ENCODE measurements at places on chromosomes 5 and 9.

- no peak for DNase-seq
Measured at GRCh38 chr5:443239-444151, 519 bp downstream of the EXOC3 start.

DNA sequence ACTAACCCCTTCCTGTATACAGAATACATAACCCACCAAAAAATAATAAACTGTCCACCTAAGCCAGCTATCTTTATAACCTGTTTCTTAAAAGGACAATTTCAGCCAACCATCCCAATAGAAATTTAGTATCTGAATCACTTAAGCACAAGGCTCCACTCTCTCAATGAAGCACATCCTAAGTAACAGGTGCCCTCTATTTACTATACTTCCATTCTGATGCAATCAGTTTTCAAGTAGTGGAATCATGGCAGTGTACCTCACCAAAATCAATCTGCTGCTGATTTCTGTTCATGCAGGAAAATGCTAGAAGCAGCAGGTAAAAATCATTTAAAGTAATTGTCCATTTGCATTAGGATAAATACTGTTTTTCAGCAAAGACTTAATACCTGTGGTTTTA, 4.8 kb downstream of the MTX3 start:
- DNase-seq: no peak

DNA sequence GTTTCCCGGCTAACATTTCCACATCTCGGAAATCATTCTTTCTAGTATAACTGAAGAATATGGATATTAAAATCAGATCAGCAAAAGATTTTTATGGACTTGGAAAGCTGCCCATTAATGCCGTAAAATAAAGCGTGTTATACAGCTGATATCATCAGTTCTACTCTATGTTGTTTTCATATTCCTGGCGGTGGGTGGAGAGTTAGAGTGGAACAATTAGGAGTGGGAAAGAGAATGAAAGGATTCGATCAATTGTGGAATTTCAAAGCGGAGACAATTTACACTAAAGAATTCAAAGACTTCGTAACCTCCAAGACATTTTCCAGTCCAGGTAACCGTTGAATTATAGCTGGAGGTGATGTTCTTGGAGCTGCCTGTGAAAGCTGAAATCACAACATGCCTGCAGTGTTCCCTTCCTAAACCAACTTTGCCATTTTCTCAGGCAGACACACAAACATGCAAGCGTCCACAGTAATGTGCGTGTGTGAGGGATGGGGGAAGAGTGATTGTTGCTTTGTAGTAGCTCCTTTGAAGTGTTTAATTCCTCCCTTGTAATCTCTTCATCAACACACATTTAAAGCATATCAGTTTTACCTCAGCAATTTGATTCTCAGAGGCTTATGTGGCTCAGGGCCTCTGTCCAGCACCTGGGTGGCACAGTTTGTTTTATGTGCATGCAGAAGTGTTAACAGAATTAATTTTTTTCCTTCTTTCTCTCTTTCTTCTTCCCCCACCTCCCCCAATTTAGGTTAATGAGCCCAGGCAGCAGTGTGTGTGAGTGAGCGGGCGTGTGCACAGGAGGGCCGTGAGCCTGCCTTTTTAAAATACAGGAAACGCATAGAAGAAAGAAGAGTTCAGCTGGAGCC, 544.1 kb downstream of the RAB3C start:
- DNase-seq: no peak

DNA sequence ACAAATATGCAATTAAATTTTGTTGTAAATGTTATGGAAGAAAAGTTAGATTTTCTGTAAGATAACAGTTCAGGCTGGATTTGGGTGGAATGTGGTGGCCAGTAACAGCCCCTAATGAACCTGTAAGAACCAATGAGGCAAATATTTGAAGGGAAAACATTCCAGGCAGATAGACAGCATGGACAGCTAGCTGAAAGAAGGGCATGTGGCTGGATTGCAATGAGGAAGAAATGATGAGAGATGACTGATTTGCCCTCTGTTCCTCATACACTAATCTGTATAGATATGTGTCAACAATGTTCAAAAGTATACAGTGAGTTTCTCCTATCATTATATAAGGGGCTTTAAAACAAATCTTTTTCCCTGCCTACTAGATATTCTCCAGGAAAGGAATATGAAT, 58.8 kb downstream of the MAN2A1 start:
- no peak for DNase-seq

- no peak for DNase-seq
Measured at GRCh38 chr5:78269088-78269703, 25.3 kb downstream of the AP3B1 start.

DNA sequence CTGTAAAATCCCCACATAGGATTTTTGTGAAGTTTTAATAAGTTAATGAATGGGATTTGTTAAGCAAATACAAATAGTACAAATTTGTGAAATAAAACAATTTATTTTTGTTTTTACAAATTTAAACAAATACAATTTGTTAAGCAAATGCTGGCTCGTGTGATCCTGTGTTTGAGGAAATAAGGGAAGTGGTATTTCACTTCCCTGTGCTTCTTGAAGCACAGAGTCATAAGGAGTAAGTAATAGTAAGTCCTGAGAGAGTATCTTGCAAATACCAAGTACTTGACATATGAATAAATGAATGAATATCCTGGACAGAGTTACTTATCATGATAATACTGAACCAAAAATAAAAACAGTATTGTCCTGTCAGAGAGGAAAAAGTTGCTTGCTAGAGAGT, 9.1 kb downstream of the SMIM3 start:
- DNase-seq: no peak

- no peak for DNase-seq
Measured at GRCh38 chr5:158801268-158801667, 298.4 kb downstream of the EBF1 start.

- DNase-seq: no peak
Measured at GRCh38 chr5:166068547-166069335, 2222.7 kb upstream of the WWC1 start.

GRCh38 chr5:180235846-180236245, 26.8 kb upstream of the RASGEF1C start:
- DNase-seq: no peak

- no peak for DNase-seq
Measured at GRCh38 chr5:68369023-68369359, 153.4 kb downstream of the PIK3R1 start.

- DNase-seq: no peak
Measured at GRCh38 chr9:23287390-23287789, 538.6 kb downstream of the ELAVL2 start.

- DNase-seq: no peak
Measured at GRCh38 chr9:101601904-101602765, 7.4 kb upstream of the PPP3R2 start.

GRCh38 chr9:86591472-86591871, 237.3 kb upstream of the TUT7 start:
- DNase-seq: no peak

- DNase-seq: no peak
Measured at GRCh38 chr9:95147452-95148207, 169.9 kb downstream of the FANCC start.

DNA sequence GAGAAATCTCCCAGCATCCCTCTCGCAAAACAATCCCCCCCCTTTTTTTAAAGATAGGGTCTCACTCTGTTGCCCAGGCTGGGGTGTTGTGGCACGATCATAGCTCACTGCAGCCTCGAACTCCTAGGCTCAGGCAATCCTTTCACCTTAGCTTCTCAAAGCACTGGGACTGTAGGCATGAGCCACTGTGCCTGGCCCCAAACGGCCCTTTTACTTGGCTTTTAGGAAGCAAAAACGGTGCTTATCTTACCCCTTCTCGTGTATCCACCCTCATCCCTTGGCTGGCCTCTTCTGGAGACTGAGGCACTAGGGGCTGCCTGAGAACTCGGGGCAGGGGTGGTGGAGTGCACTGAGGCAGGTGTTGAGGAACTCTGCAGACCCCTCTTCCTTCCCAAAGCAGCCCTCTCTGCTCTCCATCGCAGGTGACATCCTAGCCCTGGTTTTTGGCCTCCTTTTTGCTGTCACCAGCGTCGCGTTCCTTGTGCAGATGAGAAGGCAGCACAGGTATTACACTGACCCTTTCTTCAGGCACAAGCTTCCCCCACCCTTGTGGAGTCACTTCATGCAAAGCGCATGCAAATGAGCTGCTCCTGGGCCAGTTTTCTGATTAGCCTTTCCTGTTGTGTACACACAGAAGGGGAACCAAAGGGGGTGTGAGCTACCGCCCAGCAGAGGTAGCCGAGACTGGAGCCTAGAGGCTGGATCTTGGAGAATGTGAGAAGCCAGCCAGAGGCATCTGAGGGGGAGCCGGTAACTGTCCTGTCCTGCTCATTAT, 6.8 kb downstream of the CA9 start:
- DNase-seq: no peak

DNA sequence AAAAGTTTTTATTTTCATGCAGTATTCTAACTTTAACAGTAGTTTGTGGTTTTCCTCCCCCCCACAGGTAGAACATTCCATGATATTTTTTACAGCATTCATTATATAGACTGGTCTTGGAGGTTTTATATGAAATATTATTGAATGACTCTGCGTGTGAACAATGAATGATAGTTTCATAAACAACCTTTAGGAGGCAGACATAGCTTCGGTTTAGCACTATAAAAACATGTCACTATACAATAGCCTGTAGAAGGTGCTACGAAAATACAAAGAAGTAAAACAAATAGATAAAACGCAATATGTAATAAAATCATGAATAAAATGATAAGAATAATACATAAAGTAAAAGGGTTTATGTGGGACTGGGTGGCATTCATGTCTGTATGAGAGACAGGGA, 8.5 kb downstream of the KLF4 start:
- DNase-seq: no peak

DNA sequence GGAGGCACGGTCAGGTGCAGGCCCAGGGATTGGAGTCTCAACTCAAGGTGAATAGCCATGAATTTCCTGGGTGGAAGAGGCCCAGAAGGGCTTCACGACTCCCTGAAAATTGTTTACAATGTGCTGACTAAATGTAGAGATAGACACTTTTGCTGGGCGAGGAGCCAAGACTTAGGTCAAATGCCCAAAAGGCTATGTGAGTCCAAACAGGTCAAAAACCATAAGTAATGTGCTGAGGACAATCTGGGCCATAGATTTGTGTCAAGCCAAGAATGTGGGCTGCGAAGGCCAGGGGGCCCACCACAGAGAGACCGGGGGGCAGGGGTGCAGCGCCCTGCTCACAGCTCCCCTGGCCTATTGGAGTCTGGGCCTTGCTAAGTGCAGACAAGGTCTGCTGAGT, 197.8 kb downstream of the HSPA4 start:
- DNase-seq: no peak

GRCh38 chr5:93608855-93609254, 25.8 kb downstream of the NR2F1 start:
- no peak for DNase-seq

- DNase-seq: no peak
Measured at GRCh38 chr5:52177193-52177592, 610.5 kb upstream of the ITGA1 start.

GRCh38 chr9:80440724-80441123, 869.0 kb downstream of the TLE4 start:
- no peak for DNase-seq

GRCh38 chr9:82057805-82058204, 69.2 kb downstream of the SPATA31D1 start:
- no peak for DNase-seq

DNA sequence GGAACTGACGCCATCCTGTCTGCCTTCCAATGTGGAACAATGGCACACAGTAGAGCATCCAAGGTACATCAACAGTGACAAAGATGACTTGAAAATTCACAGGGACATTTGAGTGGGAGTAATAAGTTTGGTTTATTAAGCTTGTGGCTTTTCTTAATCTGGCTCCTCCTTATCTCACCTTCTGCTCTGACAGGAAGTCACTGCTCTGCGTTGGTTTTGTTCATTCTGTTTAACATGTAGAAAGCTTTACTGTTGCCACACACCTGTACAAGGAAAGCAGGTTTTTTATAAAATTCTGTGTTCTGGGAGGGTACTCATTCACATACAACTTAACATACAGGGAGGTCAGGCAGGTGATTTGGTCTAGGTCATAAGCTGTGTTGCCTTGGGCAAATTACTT, 1.6 kb upstream of the GZMK start:
- DNase-seq: no peak

- no peak for DNase-seq
Measured at GRCh38 chr9:92423612-92424011, 659 bp downstream of the OMD start.

- DNase-seq: no peak
Measured at GRCh38 chr5:72337159-72337558, 17.0 kb downstream of the PTCD2 start.

- DNase-seq: no peak
Measured at GRCh38 chr5:135813758-135814157, 20.7 kb upstream of the SLC25A48 start.

- no peak for DNase-seq
Measured at GRCh38 chr9:134162926-134163370, 1.4 kb downstream of the RNU6ATAC start.

GRCh38 chr5:15243301-15244020, 256.5 kb upstream of the FBXL7 start:
- no peak for DNase-seq

GRCh38 chr9:127567035-127567729, 44.9 kb upstream of the STXBP1 start:
- no peak for DNase-seq

DNA sequence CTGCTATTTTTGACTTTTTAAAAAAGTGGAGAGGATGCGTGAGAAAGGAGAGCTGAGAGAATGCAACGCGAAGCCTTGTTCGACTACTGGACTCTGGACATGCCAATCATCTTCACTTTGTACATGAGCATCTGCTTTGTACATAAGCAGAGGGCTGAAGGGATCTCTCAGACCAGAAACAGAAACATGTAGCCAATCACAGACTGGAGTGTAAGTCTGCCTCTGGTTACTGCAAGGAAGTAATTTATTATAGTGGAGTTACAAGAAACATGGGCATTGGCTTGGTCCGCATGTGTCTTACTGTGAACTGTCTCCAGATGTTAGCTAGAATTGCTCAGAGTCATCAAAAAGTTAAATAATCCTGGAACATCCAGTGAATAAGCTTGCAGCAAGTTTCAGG, 190.0 kb upstream of the GRAMD2B start:
- no peak for DNase-seq

DNA sequence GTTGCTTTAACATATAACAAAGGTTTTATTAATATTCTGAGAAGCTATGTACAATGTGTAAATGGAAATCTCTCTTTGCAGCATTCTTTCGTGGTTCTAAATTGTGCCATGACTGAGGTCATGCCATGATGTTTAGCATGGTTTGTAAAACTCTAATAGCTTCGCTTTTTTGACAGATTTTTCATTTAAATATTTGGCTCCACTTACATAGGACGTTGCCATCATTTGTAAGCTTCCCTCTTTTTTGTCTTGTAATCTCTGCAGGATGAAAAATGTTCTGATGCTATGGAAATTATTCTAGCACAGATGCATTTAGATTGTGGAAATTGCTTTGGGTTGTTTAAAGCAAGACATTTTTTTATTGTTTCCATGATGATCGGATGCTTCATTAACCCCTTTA, 1054.8 kb downstream of the MAT2B start:
- no peak for DNase-seq

All from stimulated activated CD8-positive, alpha-beta memory T cell treated with anti-CD3 and anti-CD28 coated beads, Interleukin-4, amount 100 ng/mL, for 4 hours (primary cell).